ENCODE measurements at places on chromosomes 3 and 15.

DNA sequence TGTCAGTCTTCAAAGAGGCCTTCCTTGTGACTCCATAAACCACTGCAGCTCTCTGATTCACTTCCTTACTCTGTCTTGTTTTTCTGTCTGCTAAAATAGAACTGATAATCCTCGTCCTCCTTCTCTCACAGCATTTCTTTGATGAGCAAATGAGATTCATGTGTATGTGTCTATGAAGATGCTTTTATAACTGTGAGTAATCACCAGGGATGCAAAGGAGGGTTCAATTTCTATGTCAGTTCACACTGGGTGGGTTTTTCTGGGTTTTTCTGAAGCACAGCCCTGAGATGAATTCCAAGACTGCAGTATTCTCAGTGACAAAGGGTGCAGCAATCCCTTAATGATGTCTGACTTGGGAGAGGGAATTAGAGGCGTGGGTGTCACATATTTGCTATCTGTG lies 746.6 kb upstream of the CFAP20DC start:
- DNase-seq: no peak

DNA sequence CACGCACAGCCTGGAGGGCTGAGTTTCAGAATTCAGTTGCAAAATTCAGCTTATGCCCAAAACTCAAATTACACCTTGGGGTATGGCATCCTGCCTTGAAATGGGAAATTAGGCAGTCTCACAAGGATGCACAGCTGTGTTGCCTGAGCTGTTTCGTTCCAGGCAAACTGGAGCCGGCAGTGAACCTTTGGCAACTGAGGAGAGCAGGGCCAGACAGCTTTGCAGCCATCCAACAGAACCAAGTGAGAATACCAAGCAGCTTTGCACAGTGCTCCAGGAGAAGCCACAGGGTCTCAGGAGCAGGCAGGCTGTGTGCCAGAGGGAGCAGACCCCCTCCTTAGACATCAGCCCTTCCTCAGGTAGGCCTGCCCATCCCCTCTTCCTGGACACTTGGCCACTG lies 32.5 kb upstream of the BFSP2 start:
- DNase-seq: no peak

DNA sequence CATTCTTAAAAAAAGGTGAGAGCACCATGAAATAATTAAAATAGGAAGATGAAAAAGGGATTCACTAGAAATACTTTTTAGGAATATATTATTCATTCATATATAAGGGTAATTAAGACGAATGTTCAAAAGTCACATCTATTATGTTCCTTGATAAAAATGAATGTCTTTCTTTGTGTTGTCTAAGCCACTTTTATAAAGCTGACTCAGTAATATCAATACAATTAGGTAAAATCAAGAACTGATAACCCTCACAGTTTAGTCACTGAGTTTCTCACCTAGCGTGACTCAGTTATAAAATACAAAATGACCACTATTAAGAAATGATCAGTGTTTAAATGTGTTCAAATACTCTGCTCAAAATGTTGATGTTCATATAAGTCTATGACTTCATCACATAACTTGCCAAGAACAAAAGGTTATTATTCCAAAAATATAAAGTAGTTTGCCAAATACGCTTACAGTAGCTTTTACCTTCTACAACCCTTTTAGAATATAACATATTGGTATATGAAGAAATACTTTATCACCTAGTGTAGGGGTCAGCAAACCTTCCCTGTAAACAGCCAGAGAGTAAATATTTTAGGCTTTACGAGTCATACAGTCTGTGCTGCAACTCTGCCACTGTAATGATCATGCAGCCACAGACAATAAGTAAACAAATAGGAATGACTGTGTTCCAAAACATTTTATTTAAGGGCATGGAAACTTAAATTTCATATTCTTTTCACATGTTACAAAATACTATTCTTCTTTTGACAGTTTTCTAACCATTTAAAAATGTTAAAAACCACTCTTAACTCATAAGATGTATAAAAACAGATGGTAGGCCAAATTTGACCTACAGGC lies 369.8 kb downstream of the TBC1D5 start:
- DNase-seq: no peak

DNA sequence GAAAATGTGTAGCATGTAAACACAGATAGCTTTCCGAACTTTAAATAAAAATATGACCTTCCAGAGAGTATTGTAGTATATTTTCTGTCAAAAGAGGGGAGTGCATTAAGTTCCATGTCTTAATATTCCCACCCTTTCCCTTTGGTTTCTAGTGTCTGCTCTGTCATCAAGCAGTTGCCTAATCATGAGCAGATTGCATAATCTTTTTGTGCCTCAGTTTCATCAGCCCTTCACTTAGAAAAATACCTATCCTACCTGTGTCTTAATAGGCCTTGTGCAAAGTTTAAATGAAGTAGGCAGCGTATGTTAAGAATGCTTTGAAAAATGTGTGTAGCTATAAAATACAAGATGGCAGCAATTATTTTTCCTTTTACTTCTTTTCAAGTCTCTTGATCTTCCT lies 52.8 kb downstream of the CALML4 start:
- DNase-seq: no peak

- DNase-seq: no peak
These were observed 190.1 kb downstream of the UBE3A start for GRCh38 chr15:25248583-25249235.

DNA sequence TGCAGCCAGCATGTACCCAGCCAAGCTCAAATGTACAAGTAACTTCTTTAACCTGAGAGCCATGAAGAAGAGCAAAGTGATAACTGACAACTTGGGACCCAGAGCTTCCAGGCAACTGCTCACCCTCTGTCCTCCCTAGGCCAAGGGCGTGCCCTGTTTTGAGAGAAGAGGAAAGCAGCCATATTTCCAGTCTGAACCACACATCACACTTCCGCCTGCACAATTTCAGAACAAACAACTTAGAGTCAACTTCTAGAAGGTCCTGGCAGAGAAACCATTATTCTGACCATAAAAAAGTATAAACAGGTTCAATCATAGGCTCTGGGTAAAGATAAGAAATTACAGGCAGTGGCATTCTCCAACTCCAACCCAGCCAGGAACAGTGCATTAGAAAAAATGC lies 50.1 kb downstream of the ITGB5 start:
- no peak for DNase-seq

- no peak for DNase-seq
These were observed 76.4 kb downstream of the FNDC3B start for GRCh38 chr3:172115787-172116186.

DNA sequence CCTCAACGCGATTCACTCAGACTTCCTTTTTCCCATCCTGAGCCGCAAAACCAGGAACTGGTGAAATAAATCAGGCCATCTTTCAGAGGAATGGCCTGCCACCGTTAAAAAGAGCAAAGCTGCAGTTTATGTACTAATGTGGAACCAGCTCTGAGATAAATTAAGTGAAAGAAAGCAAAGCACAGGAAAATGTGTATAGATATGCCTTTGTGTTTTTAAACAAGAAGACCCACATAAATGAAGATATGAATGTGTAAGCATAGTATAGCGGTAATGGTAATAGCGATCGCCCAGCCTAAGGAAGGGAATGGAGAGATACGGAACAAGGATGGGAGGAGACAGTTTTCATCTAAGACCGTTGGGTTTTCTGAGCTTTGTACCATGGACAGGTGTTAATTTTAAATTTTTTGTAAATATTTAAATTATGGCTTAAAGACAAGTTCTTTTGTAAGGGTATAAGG lies 30.8 kb upstream of the RPN1 start:
- DNase-seq: no peak

DNA sequence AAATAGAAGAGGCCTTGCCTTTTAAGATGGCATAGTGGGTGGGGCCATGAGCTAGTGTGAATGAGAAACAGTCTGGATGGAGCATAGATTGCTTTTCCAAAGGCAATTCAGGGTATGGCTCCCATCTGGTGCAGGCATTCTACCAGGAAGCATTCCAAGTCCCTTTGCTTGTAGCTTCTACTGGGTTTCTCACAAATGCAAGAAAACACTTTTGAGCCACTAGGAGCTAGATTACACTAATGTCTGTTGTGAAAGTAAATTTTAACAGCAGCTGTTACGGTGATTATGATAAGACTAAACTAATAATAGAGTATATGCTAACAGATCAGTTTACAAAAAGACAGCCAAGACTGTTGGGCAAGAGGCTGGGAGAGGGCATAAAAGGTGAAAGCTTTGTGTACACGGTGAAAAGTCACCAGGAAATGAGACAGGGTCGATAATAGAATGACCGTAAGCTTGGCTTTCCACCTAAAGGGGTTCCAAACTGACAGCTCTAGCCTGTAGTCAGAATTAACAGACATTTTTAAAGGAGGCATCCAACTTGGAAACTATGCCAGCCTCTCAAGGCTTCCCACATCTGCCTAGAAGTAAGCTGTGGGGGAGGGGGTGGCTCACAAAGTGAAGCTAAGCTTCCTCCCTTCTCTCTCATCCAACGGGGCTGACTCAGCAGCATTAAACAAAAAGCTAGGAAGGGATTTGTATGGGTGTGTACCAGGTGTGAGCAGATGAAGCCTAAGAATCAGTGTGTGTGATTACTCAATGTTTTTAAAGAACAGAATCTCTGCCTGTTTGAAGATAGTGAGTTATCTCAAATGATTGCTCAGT lies 61.1 kb upstream of the GPD1L start:
- DNase-seq: no peak

- DNase-seq: no peak
These were observed 1.9 kb downstream of the ADPGK start for GRCh38 chr15:72781631-72782030.

DNA sequence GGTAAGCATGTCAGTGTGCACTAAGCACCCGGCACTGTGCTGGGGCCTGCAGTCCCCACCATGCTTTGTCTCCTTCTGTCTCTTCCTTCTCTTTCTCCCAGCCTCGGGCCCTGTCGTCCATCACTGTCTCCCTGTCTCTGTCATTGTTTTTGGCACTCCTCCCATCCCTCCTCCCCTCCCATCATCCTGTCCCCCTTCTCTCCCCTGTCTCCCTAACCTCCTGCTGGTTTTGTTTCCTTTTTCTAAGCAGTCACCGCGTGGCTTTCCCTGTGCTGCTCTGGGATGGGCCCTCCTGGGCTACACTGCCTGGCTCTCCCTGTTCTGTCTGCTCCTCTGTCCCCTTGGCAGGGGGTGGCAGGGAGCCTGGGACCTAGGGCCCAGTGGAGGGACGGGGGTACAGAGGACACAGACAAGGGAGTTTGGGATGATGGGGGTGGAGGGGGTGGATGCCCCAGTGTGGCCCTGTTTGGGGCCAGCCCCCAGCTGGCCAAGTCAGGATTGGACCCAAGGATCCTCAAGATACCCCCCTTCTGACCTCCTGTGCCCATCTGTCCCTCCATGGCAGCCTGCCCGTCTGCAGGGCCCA lies 5.7 kb downstream of the CHST13 start:
- no peak for DNase-seq

DNA sequence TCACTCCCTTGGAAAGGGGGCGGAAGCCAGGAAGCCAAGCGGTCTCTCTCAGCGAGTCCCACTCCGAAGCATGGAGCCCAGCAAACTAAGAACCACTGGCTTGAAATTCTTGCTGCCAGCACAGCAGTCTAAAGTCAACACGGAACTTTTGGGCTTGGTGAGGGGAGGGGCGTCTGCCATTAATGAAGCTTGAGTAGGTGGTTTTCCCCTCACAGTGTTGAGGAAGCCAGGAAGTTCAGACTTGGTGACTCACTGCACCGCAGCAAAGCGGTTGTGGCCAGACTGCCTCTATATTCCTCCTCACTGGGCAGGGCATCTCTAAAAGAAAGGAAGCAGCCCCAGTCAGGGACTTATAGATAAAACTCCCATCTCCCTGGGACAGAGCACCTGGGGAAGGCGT lies 665.4 kb upstream of the CBLB start:
- no peak for DNase-seq

DNA sequence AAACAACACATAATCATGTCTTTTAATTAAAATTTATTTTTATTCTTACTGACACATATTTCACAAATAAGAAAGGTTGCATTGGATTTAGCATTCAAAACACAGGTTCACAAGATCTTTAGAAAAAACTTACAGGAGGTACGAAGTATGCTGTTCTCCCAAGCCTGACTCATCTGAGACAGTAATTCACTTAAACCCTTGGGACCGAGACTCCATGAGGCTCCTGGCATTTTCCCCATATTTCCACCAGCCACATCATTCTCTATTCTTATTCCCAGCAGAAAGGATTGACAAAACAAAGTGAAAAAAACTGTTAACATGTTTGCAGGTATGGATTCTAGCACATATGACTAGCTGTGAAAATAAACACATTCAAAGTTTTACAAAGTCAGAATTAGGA lies 52.6 kb downstream of the CNTN3 start:
- no peak for DNase-seq

GRCh38 chr3:150377601-150378300 lies 30.3 kb upstream of the TSC22D2 start:
- DNase-seq: no peak

DNA sequence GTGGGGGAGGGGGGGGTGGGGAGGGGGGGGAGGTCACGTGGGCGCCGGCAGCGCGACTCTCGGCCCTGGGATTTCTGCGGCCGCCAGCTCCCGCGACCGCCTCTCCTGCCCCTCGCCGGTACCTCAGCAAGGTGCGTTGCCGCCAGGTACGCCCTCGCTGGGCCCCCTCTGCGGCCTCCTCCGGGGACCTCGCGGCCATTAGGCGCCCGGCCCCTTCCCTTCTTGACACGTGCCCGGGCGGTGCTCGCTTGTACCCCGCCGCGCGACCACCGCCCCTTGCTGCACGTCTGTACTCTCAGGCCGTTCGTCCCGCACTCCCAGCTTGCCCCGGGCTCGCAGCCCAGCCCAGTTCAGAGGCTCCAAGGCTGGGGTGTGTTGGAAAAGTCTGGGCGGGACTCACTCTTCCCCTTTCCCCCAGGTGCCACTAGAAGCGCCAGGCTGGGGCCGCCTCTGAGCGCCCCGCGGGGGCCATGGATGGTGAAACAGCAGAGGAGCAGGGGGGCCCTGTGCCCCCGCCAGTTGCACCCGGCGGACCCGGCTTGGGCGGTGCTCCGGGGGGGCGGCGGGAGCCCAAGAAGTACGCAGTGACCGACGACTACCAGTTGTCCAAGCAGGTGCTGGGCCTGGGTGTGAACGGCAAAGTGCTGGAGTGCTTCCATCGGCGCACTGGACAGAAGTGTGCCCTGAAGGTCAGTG lies at the start of gene MAPKAPK3:
Gene MAPKAPK3, plus strand, starts transcription at position 56 of the 696 bp plus-strand sequence. Its CDS starts 415 bp downstream, at position 471.
- no peak for DNase-seq

- DNase-seq: no peak
These were observed 17.8 kb downstream of the TMEM212 start for GRCh38 chr3:171860830-171861535.
